Motor neuron (in vitro differentiated cells): ENCODE measurements at places on chromosomes 16 and 17. TPM values are rescaled to one million over a fixed set of nuclear protein-coding genes. Genes with fewer than 3 reads are reported as not detected.

MT1G gene
- 1.7 TPM in 1 of 2 replicates, not detected in the other for total RNA-seq

RGS11 gene
- 1.2 and 2.5 TPM in 2 replicates for total RNA-seq

TPSG1 gene
- not detected in 2 replicates for total RNA-seq

GRB2 gene
- total RNA-seq, result 42.3 and 47.5 TPM in 2 replicates

CD300E gene
- 0.31 TPM in 1 of 2 replicates, not detected in the other for total RNA-seq
